ENCODE measurements at places on chromosomes 6 and 20.
A peak's percentile ranks its signal among the peaks of the same experiment; 100 is the strongest.

DNA sequence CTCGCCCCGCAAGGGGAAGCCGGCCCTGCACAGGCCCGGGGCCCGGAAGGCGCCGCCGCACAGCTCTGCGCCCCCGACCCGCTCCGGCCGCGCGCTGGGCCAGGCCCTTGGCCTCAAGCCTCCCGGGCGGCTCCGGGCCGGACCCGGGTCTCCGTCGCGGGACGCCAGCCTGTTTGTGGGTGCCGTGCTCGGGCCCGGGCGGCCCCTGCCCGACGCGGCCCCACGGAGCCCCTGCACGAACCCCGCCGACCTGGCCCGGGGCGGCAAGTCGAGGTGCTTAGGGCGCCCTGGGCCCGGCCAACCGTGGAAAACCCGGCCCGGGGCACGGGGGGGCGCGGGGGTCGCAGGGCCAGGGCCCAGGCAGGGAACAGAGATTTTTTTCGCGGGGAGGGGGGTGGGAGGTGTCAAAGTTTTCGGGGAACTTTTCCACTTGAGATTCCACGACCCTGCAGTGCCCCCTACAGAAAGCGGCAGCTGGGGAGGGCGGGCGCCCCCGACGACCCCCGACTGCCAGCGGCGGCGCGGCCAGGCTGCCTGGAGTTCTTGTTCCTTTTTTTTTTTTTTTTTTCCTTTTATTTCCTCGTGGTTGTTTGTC lies 805 bp upstream of the STX16 start:
- DNase-seq: no peak

DNA sequence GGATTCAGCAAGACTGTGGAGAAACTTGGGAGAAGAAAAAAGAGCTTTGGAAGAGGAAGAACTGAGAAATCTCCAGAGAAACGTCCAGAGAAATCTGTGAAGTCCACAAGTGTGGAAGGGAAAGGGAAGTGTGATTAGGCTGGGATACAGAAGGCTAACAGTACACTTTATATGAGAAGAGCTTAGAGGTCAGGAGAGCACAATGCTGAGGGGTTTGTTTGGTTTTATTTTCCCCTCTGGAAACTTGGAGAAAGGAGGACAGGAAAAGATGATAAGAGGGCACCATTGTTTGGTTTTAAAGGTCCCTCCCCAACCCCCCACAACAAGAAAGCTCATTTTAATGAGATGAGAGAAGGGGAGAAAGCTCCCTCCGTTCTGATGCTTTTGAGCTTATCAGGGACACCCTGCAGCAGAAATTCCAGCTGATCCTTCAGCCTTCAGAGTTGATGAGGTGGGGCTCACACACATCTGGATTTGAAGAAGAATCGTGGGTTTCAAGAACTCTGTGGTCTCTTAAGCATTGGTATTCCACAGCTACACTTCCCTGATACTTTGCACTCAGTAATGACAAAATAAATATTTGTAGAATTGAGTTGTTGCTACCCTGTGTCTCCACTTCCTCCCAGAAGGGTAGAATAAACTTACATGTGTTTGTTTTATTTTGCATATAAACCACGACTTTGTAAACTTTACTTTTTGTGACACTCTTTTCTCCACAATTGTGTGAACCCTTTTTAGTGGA lies 1.9 kb downstream of the NT5E start:
- DNase-seq: no peak

GRCh38 chr6:38436726-38437465 lies 202.8 kb downstream of the BTBD9 start:
- DNase-seq: no peak

- DNase-seq: no peak
These were observed 231.9 kb downstream of the CLIC5 start for GRCh38 chr6:45783716-45784115.

DNA sequence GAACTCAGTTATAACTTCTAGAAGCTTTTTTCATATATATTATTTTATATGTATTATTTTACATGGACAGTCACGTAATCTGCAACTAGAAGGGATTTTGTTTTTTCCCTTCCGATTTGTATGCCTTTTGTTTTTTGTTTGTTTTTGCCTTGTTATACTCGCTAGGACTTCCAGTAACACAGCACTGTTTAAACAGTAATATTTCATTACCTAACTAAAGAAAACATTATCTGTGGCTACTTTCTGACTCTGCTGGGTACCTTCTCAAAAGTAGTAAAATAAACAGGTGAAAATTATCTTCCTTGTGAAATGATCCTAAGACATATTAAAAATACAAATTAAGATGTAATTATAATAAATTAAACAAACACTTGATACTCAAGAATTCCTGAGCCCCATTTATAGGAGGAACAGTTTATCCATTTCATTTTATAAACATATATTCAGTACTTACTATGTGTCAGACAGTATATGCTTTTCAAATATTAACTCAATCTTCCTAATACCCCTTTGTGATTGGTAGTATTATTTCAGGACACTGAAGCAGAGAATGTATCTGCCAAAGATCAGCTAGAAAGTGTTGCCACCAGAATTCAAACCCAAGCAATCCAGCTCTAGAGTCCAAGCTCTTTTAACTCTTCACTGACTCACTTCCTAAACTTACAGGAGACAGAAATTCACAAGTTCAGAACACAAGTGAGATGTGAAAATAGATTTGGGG lies 65.3 kb downstream of the MAP3K5 start:
- DNase-seq: no peak

DNA sequence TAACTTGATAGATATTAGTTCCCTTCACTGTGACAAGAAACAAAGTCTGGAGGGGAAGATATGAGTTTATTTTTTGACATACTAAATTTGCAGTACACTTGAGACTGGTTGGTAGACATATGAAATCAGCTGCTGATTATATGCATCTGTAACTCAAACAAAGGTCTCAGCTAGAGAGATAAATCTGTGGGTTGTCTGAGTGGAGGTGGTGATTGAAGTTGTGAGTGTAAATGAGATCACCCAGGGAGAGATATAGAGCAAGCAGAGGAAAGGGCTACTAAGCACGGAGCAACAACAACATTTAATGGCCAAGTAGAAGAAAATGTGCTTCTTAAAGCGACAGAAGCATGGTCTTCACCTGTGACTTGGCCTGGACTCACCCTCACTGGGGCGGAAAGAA lies 173.2 kb upstream of the EYA4 start:
- DNase-seq: no peak

DNA sequence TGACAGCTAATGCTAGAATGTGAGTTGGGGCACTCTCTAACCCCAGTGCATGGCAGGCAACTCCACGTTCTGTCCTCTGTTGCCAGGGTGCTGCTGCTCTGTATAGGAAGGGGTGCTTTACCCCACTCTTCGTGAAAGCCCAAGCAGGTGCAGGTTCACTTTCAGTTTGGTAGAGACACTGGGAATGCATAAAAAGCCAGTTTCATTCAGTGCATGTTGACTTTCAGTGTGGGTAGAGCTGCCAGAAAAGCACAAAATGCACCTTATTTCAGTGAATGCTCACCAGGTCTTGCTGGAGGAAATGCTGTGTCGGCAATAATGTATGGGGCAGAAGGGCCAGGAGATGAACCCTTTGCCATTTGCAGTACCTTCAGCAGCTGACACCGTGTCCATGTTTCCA lies 62.1 kb upstream of the ADGRB3 start:
- DNase-seq: no peak

DNA sequence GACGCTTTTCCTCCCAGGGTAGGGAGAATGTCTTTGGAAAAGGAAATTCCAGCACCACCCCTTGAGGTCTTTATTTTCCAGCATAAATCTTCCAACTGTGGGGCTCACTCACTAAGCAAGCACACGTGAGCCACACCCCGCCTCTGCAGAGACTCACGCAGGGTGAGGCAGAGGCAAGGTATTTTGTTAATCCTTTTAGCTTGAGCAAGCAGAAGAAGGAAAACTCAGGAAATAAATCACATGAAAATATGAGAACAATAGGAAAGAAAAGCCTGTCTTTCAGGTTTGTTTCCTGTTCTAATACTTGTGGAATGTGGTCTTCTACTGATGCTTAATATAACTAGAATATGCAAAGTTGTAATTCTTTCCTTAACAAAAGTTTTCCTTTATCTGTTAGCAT lies 4.1 kb upstream of the PHACTR2 start:
- no peak for DNase-seq

- DNase-seq: peak; percentile 61
These were observed 12.3 kb upstream of the HDDC2 start for GRCh38 chr6:125314009-125314581.

DNA sequence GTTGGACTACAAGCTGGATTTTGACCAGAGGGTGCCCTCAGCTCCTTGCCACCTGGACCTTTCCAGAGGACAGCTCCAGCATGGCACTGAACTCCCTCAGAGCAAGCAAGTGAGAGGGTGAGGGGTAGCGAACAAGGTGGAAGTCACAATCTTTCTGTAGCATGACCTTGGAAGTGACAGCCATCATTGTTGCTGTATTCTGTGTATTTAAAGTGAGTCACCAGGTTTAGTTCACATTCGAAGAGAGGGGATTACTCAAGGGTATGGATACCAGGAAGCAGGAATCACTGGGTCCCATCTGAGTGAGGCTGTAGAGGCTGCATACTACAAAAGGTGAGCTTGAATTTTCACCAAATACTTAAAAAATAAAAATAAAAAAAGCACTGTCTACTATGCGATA lies 280.0 kb upstream of the SPTLC3 start:
- no peak for DNase-seq

DNA sequence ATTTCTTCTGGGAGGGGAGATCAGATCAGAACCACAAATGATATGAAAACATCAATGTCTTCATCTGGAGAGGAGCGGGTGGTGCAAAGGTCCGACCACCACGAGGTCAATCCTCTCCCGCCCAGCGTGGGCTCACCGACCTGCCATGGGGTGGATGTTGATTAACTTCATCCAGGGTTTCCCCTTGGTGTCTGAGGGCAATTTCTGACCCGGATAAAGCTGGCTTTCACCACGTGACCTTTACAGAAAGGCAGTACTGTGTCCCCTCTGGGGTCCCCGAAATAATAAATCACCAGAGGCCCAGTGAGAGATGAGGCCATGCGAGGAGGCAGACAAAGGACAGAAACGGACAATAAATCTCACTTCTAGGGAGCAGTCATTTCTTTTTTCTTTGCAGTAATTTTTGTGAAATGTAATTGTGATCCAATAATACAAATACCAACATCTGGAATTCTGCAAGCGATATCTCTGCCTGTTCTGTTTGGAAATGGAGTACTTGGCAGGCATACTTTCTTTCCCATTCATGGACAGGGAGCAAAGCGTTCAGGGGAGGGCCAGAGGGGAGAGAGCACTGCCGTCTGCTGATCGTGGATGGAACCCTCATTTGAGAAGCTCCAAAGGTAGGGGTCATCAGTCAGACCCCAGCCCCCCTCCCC lies 55.1 kb upstream of the APCDD1L start:
- no peak for DNase-seq

DNA sequence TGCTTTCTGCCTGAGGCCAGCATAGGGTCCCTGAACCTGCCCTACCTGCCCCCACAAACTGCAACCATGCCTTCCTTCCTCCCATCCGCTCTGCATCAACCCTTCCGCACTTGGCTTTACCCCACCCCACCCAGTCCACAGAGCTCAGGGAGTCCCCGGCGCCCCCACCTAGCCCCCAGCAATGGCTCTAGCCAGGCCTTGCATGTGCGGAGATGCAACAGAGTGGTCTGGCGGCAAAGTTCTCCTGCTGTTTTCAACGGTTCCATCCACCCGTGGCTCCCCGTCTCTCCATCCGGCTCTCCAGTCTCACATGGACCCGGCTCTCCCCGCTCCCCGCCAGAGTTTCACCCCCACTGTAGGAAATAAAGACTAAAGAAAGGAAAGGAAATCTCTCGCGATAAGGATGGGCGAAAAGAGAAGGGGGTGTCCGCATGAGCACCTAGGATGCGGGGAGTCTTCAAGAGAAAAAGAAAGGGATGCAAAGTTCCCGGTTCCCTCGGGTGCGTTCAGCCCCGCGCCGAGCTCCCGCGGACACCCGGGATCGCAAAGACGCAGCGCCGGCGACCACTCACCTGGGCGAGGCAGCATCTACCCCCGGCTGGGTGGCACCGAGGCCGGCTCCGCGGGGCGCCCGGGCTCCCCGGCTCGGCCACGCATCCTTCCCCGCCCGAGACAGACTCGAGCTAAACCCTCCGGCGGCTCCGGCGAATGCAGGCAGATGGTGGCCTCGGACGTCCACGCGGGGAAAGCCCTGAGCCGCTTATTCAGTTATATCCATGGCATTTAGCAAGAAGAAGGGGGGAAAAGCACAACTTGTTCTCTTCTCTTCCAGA lies 579 bp downstream of the LRFN2 start:
- DNase-seq: peak; percentile 12

- no peak for DNase-seq
These were observed 5.4 kb downstream of the CTNNBL1 start for GRCh38 chr20:37699202-37699601.

DNA sequence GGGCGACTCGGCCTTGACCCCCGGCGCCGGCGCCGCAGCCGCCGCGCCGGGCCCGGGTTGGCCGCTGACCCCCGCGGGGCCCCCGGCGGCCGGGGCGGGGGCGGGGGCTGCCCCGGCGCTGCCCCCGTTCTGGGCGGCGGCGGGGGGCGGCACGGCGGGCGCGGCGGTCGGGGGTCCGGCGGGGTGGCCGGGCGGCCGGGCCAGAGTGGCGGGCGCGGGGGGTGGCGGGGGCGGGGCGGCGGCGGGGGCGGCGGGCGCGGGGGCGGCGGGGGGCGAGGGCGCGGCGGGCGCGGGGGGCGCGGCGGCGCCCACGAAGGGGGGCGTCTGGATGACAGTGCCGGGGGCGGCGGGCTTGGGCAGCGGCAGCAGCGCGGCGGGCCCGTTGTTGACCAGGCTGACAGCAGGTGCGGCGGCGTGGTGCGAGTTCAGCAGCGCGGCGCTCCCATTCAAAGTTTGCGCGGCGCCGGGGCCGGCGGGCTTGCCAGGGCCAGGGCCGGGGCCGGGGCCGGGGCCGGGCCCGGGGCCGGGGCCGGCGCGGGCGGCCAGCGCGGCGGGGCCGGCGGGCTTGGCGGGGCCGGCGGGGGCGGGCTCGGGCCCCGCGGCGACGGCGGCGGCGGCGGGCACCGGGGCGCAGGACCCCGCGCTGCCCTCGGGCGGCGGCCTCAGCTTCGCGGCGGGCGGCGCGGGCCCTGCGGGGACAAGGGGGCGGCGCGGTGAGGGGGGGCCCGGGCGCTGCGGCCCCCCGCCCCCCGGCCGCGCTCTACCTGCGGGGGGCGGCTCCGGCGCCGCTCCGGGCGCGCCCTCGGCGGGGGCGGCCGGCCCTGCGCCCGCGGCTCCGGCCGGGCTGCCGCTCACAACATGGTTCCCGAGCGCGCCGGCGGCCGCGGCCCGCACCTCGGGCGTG lies 659 bp downstream of the TAF4 start:
- DNase-seq: peak; percentile 34

- DNase-seq: peak; percentile 31
These were observed 6.1 kb downstream of the C20orf173 start for GRCh38 chr20:35523298-35523888.

GRCh38 chr6:69398729-69399128 lies 398.1 kb downstream of the LMBRD1 start:
- DNase-seq: no peak

GRCh38 chr20:17612287-17612991 lies 42.6 kb downstream of the DSTN start:
- DNase-seq: no peak

- no peak for DNase-seq
These were observed 166.6 kb upstream of the MARCKS start for GRCh38 chr6:113690281-113691259.

- no peak for DNase-seq
These were observed 27.8 kb upstream of the FAM110A start for GRCh38 chr20:805713-806112.

GRCh38 chr6:112831022-112831421 lies 483.9 kb downstream of the RFPL4B start:
- no peak for DNase-seq

GRCh38 chr6:62362097-62362496 lies 76.1 kb upstream of the KHDRBS2 start:
- no peak for DNase-seq
